ENCODE measurements at places on chromosomes 7 and 10.

- no peak for DNase-seq
These were observed 741.3 kb upstream of the FZD8 start for GRCh38 chr10:36383349-36383748.

GRCh38 chr7:147535701-147536111, 1054.9 kb upstream of the C7orf33 start:
- DNase-seq = no peak

- DNase-seq = no peak
These were observed 172.0 kb downstream of the PRPF18 start for GRCh38 chr10:13758756-13759155.

GRCh38 chr7:116873619-116874018, 11.2 kb downstream of the CAPZA2 start:
- DNase-seq = no peak

DNA sequence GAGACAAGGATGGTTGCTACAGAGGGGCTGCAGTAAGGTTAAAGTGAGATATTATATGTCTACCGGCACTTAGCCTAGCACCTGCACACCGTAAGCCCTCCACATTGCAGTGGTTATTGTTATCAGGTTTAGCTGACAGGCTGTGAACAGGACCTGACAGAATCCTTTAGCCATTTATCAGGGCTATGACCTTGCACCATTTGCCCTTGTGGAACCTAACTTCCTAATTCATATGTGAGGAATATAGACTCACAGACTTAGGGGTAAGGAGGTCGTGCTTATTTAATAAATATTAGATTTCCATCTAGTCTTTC, 10.1 kb downstream of the NCOA4 start:
- DNase-seq = no peak
